ENCODE measurements at places on chromosomes 1 and 21.

GRCh38 chr1:33459691-33460090 lies 12.8 kb upstream of the ZSCAN20 start:
- no peak for DNase-seq

DNA sequence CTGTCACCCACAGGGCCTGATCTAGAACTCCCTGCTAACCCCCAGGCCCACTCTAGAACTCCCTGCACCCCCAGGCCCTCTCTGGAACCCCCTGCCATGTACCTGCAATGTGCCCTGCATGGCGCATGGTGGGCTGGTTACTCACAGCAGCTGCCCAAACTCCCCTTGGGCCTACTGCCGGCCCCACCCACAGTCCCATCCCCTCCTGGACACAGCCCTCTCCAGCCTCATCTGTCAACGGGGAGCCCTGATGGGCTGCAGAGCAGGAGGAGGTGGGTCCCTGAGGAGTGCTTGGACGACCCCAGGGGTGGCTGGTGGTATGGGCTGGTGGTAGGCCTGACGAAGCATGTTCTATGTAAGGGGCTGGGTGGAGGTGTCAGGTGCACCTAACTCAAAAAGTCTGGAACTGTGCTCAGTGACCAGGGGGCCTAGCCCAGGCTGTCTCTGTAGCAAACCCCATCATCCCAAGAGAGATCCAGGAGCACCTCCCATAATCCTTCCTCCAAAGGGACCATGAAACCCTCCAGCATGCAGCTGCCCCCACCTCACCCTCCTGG lies 19.0 kb upstream of the PRSS38 start:
- DNase-seq: no peak

DNA sequence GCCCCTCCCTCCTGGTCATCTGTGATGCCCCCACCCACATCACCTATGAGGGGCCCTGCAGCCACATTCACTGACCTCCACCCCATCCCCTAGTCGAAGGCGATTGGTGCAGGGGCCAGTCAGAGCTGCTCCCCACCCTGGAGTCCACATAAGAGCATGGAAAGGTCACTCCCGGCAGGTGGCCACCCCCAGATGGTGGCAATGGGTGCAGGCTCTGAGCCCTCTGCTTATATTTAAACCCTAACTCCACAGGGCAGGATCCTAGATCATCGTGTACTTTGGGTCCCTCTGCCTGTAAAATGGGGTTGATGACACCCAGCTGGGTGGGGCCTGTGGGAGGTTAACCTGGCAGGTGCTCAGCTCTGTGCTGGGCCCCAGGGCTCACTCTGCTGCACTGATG lies 186.8 kb upstream of the C1orf174 start:
- DNase-seq: no peak

GRCh38 chr21:34905218-34905537 lies 143.9 kb downstream of the RUNX1 start:
- DNase-seq: no peak

DNA sequence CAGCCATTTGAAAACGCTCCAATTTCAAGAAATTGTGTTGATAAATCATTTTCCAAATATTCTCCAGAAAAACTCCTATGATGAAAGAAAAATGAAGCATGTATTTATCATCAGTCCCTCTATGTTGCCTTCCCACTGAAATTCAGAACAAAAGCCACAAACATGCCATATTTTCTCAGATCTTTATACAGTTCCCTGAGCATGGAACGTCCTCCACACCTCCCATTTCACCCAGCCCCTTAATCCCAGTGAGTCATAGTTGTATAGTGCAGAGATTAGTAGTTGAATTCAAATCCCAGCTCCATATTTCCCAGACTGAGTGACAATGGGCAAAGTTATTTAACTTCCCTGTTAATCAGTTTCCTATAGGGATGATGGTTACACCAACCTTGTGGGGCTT lies 20.6 kb upstream of the NPL start:
- no peak for DNase-seq

DNA sequence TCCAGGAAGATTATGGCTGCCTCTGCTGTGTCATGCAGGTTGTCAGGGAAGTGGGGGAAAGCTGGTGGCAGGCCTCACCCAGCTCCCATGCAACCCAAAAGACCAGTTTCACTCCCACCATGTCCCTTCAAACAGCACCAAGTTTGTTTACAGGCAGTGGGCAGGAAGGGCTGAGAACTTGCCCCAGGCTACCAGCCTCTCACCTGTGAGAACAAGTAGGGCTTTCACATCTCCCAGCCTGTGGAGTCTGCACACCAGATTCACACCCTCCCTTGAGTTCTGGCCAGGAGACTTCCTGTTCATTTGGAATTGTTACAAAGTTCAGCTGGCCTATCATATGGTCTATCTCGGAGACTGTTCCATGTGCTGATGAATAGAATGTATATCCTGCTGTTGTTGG lies 27.8 kb downstream of the RPAP2 start:
- DNase-seq: no peak

Measured in nephron progenitor cell (in vitro differentiated cells).